ENCODE measurements at places on chromosomes 1 and 21.

DNA sequence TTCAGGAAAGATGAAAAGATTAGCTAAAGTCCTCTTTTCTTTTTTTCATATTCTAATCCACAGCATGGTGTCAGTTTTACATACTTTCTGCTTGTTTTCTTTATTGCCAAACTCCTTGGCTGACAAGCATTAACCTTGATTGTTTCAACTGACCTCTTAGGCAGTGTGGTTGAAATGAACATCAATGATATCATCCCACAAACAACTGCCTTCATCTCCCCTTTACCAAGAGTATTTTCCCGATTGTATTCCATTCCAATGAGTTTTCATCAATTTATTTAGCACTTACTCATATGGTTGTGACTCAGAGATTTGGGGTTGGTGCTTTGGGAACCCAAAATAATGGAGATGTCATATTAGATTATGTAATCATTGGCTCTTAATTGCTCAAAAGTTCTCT, 71.8 kb downstream of the SPAG17 start:
- DNase-seq: no peak

- DNase-seq: no peak
Measured at GRCh38 chr1:108120163-108120562, 80.0 kb downstream of the SLC25A24 start.

- no peak for DNase-seq
Measured at GRCh38 chr1:162680419-162681121, 48.3 kb downstream of the DDR2 start.

- no peak for DNase-seq
Measured at GRCh38 chr21:19236209-19236608, 832.6 kb upstream of the TMPRSS15 start.
